ENCODE measurements at places on chromosomes 3 and 15.

GRCh38 chr15:52295421-52296001 lies at the start of gene MYO5C:
Gene MYO5C, minus strand, starts transcription at chr15:52295804. Its CDS starts 168 bp downstream, at chr15:52295636.
- no peak for DNase-seq

- no peak for DNase-seq
These were observed 261.4 kb upstream of the MME start for GRCh38 chr3:154818676-154819255.

DNA sequence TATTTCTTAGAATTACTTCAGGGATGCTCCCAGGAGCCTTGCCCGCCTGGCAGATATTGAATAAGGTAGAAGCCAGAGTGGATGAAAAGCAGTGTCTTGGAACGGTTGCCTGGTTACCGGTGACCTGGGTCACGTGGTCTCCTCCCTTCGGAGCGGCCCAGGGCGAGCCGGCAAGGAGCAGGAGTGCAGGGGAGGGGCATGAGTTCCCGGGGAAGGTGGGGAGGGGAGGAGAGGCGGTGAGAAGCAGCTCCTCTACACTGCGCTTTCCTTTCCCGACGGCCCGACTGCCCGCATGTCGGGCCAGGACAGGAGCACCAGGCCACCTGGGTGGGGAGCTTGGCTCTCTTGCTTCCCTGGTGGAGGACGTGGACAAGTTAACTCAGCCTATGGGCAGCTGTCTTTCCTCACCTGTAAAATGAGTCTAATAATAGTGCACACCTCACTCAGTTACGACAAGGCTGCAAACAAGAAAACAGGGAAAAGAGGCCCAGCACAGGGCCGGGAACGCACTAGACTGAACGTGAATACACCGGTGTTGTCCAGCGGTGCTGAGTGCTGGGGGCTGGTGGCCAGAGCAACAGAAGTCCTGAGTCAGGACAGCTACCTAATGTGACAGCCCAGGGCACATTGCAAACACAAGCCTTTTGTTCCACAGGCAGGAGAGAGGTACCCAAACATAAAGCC lies 198.3 kb downstream of the ADAMTS9 start:
- DNase-seq, result no peak

GRCh38 chr3:17035033-17035432 lies 150.3 kb downstream of the PLCL2 start:
- no peak for DNase-seq

DNA sequence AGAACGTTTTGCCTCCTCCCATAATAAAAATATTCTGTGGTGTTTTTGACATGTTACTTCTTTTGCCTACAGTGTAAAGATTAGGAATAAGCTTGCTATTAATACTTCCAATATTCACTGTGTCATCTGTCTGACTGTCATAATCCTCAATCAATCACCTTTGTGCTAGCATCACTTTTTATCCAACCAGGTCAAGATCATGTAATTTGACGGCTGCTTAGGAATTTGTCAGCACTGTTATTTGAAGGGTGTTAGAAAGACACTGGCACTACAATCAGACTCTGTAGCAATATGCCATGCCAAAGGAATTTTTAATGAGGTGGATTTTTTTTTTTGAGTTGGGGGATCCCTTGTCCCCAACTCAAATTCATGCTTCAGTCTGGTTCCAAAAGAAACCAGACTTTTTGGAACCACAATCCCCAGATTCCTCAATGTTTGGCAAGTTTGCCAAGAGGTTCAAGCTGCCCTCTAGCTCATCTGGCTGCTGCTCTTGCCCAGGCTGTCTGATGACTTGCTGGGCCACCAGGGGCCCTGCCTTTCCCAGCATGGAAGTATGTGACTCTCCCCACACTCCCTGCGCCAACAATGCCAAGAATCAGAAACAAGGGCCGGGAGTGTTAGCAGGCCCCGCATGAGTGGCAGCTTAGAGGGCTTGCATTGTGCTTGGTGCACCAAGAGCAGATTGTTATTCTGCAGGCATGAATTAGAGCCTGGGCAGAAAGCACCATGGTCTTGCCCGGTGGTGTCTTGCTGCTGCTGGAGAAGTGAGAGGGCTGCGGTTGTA lies 58.6 kb upstream of the TSC22D2 start:
- no peak for DNase-seq

Data from CD8-positive, alpha-beta T cell (primary cell).